ENCODE measurements at places on chromosomes 5 and 9. TPM values are rescaled to one million over a fixed set of nuclear protein-coding genes. Genes with fewer than 3 reads are reported as not detected.

Gene KIF12
- total RNA-seq: not detected

- no peak for DNase-seq
These were observed 128.1 kb downstream of the CPLANE1 start for GRCh38 chr5:37121027-37121426.

Gene ECM2
- not detected for total RNA-seq

Gene KLHL3
- 0.83 TPM for total RNA-seq

DNA sequence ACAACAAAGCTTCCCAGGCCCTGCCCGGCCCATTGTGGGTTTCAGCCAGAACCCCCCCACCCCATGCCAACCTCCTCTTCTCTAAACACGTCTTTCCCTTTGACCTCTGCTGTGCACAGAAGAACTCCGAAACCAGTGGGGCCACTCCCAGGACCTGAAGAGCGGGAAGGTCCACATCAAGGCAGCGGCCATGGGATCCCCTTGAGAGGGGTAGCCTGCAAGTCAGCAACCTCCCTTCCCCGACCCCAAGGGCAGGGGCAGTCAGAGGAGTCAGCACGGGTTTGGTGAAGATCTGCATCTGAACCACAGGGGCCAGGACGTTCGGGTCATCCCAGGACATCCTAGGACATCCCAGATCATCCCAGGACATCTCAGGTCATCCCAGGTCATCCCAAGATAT is 379.9 kb upstream of the IRX4 start:
- no peak for DNase-seq

DNA sequence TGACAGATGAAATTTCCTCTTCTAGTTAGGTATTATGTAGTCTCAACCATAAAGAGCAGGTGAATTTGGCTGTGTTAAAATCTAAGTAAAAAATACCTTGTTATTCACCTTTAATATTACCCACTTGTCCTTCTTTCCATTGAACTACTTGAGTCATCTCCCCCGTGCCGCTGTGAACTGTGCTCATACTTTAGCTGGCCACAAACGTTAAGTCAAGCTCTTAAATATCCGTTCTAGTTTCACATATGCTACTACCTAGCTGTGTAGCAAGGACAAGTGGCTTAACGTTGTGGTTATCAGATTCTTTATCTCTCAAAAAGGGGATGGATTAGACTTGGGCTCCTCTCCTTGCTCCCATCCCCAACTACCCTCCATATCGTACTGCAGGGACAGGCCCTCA is 110.4 kb downstream of the EFNA5 start:
- no peak for DNase-seq

GRCh38 chr9:87729246-87729645 is 3.3 kb downstream of the CTSL start:
- no peak for DNase-seq

DNA sequence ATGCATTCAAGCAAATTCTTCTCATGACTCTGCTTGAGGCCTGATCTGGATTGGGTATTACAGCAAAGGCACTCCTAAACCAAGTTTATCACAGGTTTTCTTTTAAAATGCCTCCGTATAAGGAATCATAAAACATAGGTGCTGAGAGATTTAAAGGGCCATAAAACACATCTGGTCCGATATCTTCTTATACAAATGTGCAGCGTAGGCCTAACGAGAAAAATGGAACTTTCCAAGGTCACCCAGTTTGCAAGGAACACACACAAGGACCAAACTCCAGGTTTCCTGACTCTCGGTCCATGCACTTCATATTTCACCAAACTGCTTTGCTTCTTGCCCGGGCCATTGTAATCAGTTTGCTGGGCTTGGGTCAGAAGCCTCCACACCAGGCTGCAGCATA is 22.1 kb downstream of the SH3RF2 start:
- no peak for DNase-seq

GRCh38 chr9:109923806-109924205 is 143.8 kb downstream of the PALM2AKAP2 start:
- DNase-seq: no peak

GRCh38 chr9:69174616-69175463 is 763 bp downstream of the TJP2 start:
- peak; percentile 84 for DNase-seq

DNA sequence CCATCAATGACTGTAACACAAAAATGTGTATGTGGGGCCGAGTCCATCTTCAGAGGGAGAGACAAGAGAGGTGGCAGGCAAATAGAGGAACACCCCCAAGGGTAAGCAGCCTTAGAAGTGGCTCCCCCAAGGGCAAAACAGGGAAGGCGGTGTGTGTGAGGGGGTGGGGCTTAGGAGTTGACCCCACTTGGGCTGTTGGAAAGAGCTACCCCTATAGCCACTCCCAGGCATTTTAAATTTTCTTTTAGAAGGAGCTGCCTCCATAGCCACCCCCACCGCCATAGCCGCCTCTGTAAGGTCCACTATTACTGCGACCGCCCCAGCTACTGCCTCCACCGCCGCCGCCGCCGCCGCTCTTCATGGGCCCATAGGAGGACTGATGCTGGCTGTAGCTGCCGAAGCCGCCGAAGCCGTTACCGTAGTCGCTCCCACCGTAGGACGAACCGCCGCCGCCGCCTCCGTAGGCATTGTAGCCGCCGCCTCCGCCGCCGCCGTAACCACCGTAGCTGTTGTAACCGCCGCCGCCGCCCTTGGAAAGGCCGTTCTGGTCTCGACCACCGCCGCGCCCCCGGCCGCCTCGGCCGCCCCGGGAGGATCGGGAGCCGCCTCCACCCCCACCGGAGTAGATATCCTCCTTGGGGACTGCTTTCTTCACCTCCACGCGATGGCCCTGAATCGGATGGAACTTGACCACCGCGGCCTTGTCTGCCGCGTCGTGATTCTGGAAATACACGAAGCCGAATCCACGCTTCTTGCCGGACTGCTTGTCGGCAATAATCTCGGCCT is 1.1 kb downstream of the HNRNPA0 start:
- DNase-seq: peak; percentile 40

Gene ARID3C
- total RNA-seq: 0.26 TPM

DNA sequence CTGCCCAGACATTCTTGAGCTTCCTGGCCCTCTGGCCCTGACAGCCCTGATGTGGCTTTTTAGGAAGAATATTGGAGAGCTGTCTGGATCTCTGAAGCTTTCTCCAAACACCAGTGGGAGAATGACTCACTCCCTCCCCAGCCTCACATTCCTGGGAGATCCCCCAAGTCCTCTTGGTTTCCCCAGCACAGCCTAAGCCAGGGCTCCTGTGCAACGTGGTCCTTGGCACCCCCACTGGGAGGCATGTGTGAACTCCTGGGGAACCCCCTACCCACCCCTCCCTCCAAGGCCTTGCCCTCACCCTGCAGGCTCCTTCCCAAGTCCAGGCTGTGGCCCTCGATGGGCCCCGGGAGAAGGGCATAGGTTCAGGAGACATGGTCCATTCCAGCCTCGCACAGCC is 12.7 kb downstream of the GLIPR2 start:
- no peak for DNase-seq

- DNase-seq: no peak
These were observed 590.0 kb upstream of the DMAC1 start for GRCh38 chr9:8389531-8389930.

Gene CCNB1
- total RNA-seq: 114 TPM

Gene PHYHD1
- 5.2 TPM for total RNA-seq

DNA sequence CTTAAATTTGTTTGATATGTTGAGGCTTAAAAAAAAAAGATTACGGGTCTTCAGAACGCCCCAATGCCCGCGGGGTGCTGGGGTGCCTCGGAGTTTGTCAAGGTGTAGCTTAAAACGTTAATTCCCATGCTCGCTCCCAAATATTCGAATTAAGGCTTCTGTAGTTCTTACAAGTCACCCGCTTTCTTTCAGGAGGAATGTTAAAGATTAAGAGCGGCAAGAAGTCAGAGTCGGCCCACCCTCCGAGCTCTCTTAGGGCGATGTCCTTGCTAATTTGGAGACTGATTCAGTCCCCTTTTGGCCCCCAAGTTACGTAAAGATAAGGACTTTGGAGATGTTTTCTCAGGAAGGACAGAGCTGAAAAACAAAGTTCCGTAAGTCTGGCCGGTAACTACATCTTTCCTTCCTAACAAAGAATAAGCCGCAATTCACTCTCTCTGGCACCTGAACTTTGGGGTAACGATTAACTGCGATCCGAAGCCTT is 746 bp upstream of the NPM1 start:
- DNase-seq: no peak

Gene CAMK2A
- not detected for total RNA-seq

Gene FAM153A
- not detected for total RNA-seq

DNA sequence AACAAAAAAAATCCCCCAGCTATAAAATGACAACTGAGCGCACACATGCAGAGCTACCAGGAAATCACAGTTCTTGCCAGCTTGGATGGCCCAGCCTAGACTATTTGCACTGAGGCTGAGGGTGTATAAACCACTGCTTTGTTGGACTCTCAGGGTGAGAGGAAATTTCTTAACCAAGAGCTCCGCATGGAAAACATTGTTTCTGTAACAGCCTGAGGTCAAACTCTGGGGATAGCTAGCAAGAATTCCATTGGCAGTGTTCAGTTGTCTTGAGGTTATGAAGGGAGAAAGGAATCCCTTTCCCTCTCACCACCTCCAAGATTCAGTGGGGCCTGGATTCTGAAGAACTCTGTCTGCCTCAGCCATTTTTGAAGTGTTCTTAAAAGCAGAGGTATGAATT is 360.0 kb downstream of the OSTF1 start:
- DNase-seq: no peak

DNA sequence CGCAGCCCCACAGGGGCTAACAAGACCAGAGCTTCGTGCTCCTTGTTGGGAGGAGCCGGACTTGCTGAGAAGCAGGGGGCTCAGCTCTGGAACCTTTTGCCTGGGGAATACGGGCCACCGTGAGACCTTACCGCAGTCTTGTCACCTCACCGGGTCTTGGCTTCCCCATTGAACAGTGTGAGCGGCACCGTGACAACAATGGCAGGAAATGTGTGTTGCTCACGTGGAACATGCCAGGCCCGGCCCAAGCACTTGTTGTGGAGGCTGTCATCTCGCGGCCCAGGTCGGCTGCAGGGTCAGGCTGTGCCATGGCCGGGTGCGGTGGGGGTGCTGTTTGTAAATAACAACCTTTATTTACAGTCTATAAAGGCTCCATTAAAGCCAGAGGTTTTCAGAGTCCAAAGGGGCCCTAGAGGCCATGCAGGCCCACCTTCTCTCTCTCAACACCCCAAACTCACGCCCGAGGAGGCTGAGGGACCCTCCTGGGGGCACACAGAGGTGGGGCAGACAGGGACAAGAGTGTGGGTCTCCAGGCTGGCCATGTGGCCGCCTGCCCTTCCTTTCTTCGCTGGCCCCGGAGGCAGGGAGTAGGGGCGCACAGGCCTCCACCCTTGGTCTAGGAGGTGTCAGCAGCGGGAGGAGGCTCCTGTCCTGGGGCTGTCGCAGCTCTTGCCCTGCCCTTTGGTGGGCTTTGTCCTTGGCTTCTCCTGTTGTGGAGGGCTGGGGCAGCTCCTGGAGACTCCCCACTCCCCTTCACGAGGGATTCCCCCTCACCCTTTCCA is 79.7 kb downstream of the TSPAN17 start:
- no peak for DNase-seq

Gene EQTN
- total RNA-seq: not detected

Gene PRRX2
- total RNA-seq: 0.40 TPM

DNA sequence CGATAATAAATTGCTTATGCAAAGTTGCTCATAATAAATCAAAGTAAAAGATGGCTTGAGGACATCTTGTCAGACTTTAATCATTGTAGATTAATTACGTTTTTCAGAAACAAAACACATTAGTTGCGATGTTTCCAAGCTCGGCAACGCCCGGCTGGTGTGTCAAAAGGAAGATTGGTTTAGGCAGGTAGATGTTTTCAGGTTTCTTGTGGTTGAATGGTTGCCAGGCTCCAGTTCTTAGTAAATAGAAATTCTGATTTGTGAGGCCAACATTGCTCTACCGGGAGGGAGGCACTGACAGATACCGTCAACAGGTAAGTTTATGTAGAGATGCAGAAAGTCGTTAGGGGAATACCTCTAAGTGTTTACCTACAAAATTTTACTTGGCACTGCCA is 280.3 kb downstream of the NPR3 start:
- no peak for DNase-seq

GRCh38 chr9:33227741-33228140 is 12.2 kb upstream of the SPINK4 start:
- DNase-seq: no peak

DNA sequence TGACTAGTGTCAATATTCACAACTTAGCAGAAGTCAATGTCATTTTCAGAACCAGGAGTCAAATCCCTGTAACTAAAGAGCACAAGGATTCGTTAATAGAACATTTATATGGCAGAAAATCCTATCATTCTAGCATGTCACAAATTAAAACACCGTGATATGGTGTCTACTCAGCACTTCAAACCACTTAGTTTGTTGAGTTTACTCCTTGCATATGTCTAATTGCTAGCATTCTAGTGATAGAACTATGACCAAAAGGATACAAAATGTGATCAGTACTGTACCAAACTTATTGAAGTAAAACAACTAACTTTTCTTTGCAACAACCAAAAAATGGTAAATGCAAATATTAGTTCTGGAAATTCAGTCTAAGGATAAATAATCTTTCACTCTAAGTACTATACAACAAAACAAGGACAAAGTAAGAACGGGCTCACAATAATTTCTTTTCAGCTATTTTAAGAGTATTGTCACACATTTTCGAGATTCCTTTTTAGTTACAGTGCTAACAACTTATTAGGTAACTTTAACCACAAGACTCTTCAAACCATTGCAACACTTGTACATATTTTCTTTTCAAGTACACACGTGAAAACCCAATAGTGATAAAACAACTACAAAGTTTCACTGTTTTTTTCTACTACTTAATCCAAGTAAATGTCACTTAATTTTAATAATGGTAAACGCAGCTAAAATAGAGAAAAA is 845.2 kb upstream of the CDH10 start:
- DNase-seq: no peak

GRCh38 chr9:37994639-37995347 is 74.2 kb downstream of the SHB start:
- DNase-seq: no peak

Gene ISL1
- total RNA-seq: 2.7 TPM

- DNase-seq: no peak
These were observed 47.7 kb upstream of the MTAP start for GRCh38 chr9:21754741-21755140.

GRCh38 chr9:36788534-36788933 is 215.8 kb downstream of the MELK start:
- peak; percentile 37 for DNase-seq

DNA sequence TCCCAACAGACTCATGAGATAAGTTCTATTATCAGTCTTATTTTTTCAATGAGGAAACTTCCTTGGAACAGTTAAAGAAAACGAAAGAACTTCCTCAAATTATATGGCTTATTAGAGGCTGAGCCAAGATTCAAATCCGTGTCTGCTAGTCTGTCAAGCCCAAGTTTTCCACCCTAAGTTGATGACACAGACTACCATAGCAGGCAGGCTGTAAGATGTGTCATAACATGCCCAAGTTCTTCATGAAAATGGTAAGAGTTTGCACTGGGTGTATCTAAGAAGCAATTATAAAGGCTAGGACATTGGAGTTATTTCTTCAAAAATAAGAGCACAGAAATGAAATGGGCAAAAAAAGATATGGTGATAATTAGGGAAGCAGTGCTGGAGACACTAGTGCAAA is 634.5 kb downstream of the BRINP1 start:
- no peak for DNase-seq
